ENCODE measurements at places on chromosomes 5 and 9. TPM values are rescaled to one million over a fixed set of nuclear protein-coding genes. Genes with fewer than 3 reads are reported as not detected.
A peak's percentile ranks its signal among the peaks of the same experiment; 100 is the strongest.

The HSPA4 gene
- 45.2 TPM for total RNA-seq

The TOMM5 gene
- 145 TPM for total RNA-seq

- H3K36me3 ChIP-seq, result no peaks in the 10 kb centered on the region
- H3K27me3 ChIP-seq, result no peaks in the 10 kb centered on the region
- no peak for DNase-seq
Measured at GRCh38 chr9:37449862-37450632, 15.2 kb downstream of the ZBTB5 start.

DNA sequence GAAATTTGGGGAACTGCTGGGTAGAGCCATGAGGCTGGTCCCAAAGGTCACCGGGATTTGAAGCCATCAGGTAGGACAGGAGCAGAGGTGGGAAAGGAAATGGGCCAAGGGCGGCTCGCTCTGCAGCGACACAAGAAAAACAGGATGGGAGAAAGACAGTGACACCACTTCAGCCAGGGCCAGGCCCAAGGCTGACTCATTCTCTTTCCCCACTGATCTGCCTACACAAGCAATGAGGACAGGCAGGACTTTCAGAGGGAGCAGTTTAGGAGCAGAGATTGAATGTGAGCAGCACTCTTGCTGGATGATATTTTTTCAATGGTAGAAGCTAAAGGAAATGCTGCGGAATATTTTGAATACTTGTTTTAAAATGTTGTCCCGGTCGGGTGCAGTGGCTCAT, 3.5 kb downstream of the RUFY1 start:
- DNase-seq, result no peak
- H3K4me1 ChIP-seq, result no peaks in the 10 kb centered on the region
- H3K27me3 ChIP-seq, result no peaks in the 10 kb centered on the region

GRCh38 chr9:3992924-3993323, 306.9 kb downstream of the GLIS3 start:
- no peak overlapping the region for H3K27ac ChIP-seq
- H3K4me1 ChIP-seq, result no peaks in the 10 kb centered on the region
- H3K36me3 ChIP-seq, result no peaks in the 10 kb centered on the region
- no peaks in the 10 kb centered on the region for H3K27me3 ChIP-seq
- DNase-seq, result no peak
- no peak overlapping the region for H3K4me3 ChIP-seq

DNA sequence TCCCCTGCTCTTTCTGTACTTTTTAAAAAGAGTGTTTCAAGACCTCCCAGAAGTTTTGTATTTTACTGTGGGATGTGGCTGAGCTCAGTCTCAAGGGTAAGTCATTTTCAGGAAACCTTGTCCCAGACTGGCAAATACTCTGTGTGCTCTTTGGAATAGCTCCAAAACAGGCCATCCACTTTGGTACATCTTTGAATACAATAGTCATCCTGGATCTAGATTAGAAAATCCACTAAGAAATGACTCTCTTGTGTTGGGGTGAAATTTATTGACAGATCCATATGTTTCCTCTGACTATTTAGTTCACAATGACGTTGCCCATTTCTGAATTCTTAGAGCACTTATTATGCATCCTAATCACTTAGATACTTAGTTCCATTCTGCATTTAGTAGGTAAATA, 95.2 kb downstream of the PLCXD3 start:
- DNase-seq, result no peak
- H3K4me1 ChIP-seq, result no peaks in the 10 kb centered on the region
- H3K4me3 ChIP-seq, result no peak overlapping the region
- no peaks in the 10 kb centered on the region for H3K36me3 ChIP-seq

DNA sequence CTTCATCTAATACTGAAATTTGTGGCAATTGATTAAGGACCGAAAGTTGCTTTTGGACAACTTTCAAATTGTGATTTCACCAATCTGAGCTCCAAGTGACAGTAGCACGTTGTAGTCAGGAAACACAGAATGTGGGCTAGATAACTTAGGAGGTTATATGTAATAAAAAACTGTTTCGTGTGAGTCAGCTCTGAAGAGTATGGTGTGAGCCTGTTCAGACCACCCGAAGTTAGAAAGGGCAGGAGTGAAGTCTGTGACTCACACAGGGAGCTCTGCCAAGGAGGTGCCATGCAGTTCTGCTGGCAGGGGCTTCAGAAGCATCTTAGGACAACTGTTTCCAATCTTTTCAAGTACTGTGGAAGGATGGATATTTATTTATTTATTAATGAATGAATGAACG, 16.4 kb upstream of the ZBTB34 start:
- no peak for DNase-seq
- peaks cover 3% of the 10 kb centered on the region for H3K4me1 ChIP-seq
- H3K27me3 ChIP-seq, result no peaks in the 10 kb centered on the region
- no peaks in the 10 kb centered on the region for H3K36me3 ChIP-seq

DNA sequence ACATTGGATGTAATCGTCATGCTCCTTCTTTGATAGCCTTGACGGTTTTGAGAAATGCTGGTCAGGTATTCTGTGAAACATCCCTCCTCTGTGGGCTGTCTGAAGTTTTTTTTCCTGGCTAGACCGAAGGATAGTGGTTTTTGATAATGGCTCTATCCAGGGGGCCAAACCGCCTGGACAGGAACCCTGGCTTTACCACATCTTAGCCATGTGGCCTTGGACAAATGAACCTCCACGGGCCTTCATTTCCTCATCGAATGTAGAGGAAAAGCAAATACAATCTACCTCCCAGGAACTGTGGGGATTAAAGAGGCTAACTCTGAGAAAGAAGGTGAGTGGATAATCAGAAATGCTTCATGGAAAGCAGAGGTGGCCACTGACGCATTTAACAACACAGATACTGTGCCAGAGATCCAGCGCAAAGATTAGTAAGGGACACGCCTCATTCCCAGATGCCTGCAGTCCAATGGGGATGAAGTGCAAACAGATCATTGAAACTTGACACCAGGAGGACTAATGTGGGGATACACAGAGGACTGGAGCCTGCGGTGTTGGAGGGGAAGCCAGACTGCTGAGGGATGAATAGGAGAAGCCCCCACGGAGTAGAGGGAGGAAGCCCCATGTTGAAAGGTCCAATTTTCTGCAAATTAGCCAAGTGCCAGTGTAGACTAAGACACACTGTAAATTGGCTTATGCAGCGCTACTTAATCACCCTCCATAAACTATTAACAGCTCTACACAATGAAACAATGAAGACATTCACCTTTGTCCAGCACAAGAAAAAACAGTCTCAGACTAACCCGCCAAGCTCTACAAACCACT, 41.6 kb downstream of the MYO10 start:
- H3K27me3 ChIP-seq, result no peaks in the 10 kb centered on the region
- no peak for DNase-seq
- H3K4me1 ChIP-seq, result no peaks in the 10 kb centered on the region

The ELOVL7 gene
- 1.4 TPM for total RNA-seq

- H3K27me3 ChIP-seq, result no peaks in the 10 kb centered on the region
- no peak overlapping the region for H3K27ac ChIP-seq
- peak; percentile 46 for DNase-seq
- no peaks in the 10 kb centered on the region for H3K36me3 ChIP-seq
Measured at GRCh38 chr5:179297026-179297425, 48.2 kb downstream of the ADAMTS2 start.

The INSL4 gene
- not detected for total RNA-seq

DNA sequence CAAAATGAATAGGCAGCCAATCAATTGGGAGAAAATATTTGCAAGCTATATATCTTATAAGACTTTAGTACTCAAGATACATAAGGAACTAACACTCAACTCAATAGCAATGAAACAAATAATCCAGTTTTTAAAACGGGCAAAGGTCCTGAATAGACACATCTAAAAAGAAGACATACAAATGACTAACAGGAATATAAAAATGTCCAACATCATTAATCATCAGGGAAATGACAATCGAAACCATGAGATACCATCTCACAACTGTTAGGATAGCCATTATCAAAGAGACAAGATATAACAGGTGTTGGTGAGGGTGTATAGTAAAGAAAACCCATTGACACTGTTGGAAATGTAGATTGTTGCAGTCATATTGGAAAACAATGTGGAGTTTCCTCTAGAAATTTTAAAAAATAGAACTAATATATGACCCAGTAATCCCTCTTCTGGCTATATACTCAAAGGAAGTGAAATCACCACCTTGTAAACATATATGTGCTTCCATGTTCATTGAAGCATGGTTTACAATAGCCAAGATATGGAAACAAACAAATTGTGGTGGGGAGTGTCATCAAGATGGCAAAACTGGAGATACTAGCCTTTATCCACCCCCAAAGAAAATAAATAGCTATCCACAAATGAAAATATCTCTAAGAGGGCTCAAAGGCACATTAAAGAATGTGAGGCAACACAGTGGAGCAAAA, 13.9 kb upstream of the BTNL3 start:
- no peaks in the 10 kb centered on the region for H3K4me1 ChIP-seq
- DNase-seq, result no peak

The LIFR gene
- total RNA-seq, result 79.6 TPM

- no peaks in the 10 kb centered on the region for H3K4me1 ChIP-seq
- H3K27me3 ChIP-seq, result no peaks in the 10 kb centered on the region
- peak; percentile 55 for DNase-seq
- H3K36me3 ChIP-seq, result no peaks in the 10 kb centered on the region
- no peak overlapping the region for H3K27ac ChIP-seq
Measured at GRCh38 chr5:178304761-178305645, 72.4 kb upstream of the PHYKPL start.
